NCI-H187 (cell line): ENCODE measurements at places on chromosomes 13 and 19.

- no peak for DNase-seq
Observed at GRCh38 chr19:8609279-8610040, 1.1 kb downstream of the ADAMTS10 start.

GRCh38 chr13:46388846-46389245, 1.8 kb upstream of the RUBCNL start:
- DNase-seq = no peak

- DNase-seq = no peak
Observed at GRCh38 chr13:73966331-73966730, 167.9 kb downstream of the KLF12 start.

DNA sequence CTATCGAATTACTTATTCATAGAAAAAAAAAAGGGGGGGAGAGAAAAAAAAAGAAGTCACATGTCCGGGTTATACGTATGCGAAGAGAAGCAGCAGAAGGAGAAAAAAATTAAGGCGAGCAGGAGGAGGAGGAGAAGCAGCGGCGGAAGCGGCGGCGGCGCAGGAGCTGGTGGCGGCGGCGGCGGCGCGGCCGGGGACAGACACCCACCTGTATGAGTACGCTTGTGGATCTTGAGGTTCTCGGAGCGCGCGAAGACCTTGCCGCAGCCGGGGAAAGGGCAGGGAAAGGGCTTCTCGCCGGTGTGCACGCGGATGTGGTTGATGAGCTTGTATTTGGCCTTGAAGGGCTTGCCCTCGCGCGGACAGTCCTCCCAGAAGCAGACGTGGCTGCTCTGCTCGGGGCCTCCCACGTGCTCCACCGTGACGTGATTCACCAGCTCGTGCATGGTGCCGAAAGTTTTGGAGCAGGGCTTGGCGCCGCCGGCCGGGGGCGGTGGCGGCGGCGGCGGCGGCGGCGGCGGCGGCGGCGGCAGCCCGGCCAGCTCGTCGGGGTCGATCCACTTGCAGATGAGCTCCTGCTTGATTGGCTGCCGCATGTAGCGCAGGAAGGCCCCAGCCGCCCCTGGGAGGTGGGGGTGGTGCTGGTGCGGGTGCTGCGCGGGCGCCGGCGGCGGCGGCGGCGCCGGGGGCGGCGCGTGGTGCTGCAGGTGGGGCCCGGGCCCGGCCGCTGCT, 1.5 kb downstream of the ZIC5 start:
- DNase-seq = no peak

DNA sequence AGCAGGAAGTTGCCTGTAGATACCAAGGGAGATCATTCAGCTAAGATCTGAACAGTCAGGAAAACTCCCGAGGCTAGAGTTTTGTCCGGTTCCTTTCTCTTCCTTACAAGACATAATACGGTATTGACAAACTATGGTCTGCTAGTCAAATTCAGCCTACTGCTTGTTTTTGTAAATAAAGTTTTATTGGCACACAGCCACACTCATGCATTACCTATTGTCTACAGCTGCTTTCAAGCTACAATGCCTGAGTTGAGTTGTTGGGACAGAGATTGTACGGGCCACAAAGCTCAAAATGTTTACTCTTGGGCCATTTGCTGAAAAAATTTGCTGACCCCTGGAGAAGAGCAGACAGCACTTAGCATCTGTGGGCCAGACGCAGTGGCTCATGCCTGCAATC, 2.5 kb downstream of the SLC1A6 start:
- no peak for DNase-seq
